ENCODE measurements at places on chromosomes 1 and 21.

DNA sequence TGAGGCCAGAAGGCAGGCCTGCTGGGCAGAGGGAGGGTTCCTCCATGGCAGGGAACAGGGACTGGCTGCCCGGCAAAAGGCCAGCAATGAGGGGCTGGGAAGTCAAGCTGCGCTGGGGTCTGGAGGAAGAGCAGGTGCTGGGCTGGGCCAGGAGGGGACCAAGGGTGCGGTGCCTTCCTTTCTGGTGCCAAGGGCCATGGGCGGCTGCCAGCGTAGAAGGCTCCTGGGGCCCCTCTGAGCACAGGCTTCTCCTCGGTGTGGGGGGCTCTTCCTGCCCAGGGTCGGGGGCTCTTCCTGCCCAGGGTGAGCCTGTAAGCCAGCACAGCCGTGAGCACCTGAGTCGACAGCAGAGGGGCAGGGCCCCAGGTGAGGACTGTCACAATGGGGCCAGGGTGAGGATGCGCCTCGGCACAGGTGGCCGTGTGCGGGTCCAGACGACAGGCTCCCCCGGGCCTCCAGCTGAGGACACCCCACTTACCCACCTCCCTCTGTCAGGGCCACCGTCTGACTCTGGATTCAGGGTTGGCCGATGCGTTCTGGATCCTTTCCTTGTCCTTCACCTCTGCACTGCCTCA, 10.7 kb upstream of the DNMT3L start:
- DNase-seq: no peak

DNA sequence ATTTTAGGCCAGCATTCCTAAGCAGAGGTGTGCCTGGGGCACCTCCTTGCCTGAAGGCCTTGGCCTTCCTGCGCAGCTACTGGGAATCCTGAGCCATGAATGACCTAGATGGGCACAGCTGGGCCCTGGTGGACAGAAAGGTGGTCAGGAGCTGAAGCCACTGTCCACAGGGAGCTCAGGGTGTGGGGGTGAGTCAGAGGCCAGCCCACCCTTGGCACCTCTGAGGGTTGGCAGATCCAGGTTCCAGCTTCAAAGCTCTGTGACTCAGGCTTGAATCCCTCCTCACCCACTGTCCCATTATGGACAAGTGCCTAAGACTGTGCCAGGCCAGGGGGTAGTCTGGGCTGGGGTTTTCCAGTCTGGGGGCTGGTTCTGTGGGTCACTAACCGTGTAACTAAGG, 6.4 kb upstream of the EDN2 start:
- no peak for DNase-seq

- no peak for DNase-seq
Measured at GRCh38 chr1:176157995-176158394, 49.1 kb downstream of the COP1 start.

GRCh38 chr1:70061231-70061630, 144.1 kb downstream of the LRRC40 start:
- DNase-seq: no peak

DNA sequence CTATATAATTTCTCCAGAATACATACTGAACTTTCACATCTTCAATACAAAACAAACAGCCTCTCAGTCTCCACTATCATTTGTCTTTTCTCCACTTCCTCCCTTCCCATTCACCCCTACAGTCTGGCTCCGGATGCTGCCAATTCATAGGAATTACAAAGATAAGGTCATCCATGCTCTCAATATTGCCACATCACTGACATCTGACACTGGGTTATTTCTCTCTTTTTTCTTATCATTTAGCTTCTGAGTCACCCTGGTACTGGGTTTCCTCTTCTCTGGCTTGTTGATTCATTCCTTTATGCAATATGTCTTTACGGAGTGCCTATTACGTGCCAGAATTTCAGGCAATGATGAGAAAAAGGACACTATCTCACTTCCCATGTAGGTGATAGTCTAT, 3.1 kb upstream of the SH3BP5L start:
- DNase-seq: no peak

GRCh38 chr1:155339515-155340097, 18.9 kb downstream of the RUSC1 start:
- no peak for DNase-seq

Data from progenitor cell of endocrine pancreas (in vitro differentiated cells).